ENCODE measurements at places on chromosomes 12 and 14.

DNA sequence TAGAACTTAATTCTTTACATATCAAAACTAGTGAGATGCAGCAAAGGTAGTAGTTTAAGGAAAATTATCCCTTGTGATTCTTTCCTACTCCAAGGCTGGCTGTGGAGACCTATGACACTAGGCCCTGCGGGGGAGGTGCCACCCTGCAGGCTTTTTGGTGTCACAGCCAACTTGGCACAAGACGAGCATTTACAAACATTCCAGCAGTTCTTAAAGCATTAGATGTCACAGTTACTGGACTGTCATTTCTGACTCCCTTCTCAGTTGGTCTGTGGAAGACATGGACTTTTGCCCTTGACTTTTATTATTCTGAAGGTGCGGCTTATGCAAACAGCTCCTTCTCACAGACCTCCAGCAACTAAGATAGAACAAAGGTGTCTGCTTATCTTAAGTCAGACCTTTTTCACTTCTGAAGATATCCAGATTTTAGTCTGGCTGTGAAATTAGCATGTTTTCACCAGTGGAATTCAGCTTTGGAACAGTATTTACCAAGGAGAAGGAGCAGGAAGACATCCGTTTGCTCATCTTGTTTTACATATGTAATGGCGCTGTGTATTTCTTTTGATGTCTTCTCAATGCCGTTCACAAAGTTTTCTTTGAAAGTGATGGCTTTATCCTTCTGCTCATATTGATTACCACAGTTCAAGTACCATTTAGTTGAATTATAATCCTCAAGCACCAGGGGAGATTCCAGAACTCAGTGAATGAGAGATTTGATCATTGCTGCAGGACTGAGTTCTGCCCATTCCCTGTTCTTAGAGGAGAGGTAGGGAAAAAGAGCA is 17.9 kb downstream of the SRGAP1 start:
- DNase-seq = no peak

DNA sequence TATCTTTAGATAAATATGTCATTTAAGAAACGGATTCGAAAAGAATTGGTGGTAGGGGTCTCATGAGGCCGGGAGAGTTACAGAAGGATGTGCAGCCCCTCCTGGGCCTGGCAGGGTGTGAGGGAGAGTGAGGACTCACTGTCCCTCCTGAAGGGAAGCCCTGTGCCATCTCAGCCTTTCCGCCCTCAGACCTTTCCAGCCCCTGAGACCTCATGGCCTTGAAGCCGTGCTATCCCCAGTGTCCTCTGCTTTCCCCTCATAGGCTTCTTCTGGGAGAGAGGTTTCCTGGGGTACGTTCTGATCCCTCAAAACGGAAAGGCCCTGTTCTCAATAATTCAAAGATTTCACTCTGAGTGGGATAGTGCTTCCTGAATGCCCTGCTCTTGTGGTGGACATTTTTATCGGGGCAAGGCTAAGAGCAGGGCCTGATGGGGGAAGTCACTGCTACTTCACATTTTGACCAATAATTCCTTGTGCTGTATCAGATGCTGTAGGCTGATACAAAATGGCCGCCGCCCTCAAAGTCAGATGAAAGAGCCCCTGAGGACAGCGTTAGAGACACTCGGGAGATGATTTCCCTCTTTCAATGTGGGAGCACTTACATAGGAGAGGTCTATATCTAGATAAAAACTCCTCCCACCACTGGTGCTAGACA is 1.3 kb downstream of the CD4 start:
- peak; percentile 29 for DNase-seq

GRCh38 chr12:115639648-115640012 is 637.9 kb downstream of the MED13L start:
- no peak for DNase-seq

DNA sequence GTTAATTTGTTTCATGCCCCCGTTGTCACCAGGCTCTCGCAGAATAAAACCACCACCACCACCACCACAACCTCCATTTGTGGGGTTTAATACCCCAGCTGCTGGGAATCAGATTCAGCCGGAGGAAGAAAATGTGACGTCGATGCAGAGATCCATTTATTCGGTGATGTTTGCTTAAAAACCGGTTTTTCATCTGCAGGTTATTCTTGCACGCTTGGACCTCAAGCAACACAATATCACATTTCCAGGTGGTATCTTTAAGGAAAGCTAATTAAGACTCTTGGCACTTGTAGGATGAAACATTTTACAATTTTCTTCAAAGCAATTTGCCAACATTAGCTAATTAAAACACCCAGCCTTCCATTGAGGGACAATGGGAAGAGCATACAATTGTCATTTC is 39.8 kb downstream of the SPRING1 start:
- DNase-seq = no peak

DNA sequence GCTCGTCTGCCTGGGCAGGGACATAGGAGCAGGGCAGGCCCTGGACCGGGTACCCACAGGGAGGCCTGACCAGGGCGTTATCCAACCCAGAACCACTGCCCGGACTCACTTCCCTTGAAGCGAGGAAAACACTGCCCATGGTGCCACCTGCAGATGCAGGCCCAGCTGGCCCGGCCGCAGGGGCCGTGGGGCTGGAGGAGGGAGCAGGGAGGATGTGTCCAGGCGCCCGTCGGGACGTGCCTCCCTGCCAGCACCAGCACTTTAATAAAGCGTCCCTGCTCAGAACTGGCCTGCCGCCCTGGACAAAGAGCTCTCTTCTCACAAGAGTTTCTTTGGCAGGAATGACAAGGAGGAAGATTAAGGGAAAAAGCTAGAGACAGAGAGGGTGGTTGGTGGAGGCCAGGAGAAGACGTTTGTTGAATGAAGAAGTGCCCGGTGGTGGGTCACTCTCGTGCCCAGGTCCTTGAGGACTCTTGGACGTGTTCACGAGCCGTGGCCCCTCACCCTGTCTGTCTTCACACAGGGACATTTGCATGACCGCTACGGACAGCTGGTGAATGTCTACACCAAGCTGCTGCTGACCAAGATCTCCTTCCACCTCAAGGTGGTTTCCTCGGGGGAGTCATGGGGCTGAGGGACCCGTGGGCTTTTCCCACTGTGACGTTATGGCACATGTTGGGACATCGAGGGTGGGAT is 14.2 kb downstream of the HIP1R start:
- DNase-seq = no peak

GRCh38 chr14:22314183-22314820 is 274.7 kb downstream of the DAD1 start:
- DNase-seq = no peak

DNA sequence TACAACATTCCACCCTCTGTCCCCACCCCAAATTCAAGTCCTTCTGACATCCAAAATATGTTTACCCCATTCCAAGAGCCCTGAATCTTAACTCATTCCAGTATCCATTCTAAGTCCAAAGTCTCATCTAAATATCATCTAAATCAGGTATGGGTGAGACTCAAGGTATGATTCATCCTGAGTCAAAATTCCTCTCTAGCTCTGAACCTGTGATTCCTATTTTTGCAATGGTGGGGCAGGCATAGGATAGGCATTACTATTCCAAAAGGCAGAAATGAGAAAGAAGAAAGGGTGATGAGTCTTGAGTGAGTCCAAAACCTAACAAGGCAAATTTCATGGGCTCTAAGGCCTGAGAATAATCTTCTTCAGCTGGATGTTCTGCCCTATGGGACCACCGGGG is 140.3 kb upstream of the FAR2 start:
- DNase-seq = no peak

DNA sequence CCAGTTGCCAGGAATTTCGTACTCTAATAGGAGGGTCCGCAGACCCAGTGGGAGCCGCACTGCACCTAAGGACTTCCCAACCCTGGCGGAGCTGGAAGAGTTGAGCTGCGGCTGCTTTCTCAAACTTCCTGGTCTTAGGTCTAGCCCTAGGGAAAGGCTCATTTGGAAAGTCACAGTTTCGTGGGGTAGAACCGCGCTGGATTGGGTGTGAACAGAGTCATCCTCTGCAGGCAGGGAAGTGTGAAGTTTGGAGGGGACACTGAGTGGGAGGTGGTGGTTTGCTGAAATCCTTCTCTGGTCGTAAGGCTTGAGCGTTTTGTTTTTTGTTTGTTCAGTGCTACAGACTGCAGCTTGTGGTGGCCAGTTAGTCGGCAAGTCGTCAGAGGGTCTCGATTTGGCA is 18.8 kb downstream of the PRKAB1 start:
- DNase-seq = no peak

DNA sequence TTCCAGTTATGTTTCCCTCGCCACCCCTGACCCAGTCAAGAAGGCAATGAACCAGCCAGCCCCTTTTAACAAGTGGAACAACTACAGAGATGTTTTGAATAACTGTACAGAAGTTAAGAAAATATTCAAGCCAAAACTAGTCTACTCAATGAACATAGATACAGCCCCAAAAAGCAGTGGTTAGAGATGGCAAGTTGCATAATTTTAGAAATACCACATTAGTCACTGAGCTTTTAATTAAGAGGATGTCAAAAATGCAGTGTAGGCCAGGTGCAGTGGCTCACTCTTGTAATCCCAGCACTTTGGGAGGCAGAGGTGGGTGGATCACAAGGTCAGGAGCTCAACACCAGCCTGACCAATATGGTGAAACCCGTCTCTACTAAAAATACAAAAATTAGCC is 27.2 kb downstream of the PROX2 start:
- no peak for DNase-seq

DNA sequence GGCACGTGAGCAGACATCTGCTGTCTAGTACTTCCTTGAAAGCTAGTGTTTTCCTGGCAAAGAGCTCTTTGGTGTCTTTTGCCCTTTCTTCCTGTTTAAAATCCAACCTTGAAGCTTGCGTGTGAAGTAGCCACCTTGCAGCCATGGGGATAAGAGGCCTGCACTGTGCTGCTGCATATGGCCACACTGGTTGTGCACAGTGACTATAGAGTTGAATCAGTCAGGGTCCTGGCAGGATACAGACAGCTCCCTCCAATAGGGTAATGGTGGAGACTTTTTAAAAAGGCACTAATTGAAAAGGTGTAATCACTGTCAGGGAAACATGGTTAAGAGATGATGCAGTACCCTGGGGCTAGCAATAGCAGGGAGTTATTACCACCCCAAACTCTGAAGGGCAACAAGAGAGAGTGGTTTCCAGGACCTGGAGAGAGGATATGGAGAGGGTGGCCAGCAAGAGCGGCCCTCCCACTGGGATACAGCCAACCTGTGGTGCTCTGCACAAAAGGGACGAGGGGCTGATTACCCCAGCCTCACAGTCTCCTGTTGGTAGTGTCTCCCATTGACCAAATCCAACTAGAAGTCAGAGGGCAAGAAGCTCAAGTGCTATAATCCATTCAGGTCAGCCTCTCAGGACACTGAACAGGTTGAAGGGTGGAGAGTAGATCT is 4.8 kb upstream of the GLT8D2 start:
- DNase-seq = no peak

GRCh38 chr14:21047378-21047781 is 5.2 kb downstream of the RNASE7 start:
- no peak for DNase-seq

DNA sequence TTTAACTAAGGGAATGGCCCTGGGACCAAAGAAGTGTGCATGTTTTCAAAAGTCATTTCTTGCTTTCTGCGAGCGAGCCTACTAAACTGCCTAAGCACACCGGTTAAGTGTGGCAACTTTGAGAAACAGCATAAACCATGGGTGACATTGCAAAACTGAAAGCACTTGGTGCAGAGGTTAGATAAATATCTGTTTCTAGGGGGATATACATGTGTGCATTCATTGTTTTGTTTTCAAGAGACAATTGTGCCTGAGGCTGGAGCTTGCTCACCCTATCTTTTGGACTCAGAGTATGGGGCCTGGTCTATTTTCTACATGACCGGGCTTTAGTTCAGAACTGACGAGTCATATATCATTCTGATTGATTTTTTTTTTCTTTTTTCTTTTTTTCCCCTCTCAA is 923.4 kb downstream of the NRXN3 start:
- no peak for DNase-seq

- no peak for DNase-seq
Observed at GRCh38 chr14:26984311-26985177, 386.7 kb upstream of the NOVA1 start.

- no peak for DNase-seq
Observed at GRCh38 chr14:63713764-63714163, 14.1 kb downstream of the SGPP1 start.

GRCh38 chr12:58139894-58140293 is 198.5 kb downstream of the ATP23 start:
- no peak for DNase-seq

DNA sequence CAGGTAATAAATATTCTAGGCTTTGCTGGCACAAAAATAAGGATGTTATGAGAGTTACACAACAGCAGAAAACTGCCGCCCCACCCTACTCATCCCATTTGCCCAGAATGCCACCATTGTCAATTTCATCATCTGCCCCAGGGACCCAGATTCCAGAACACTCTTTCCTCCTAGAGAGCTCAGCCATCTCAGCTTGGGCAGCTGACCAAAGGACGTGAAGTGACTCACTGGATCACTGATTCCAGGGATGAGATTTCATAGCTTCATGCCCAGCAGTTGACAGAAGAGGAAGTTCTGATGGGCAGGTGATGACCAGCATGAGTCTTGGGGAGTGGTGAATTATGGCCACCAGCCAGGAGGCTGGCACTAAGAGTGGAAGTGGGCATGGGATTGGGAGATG is 450.3 kb downstream of the RMST start:
- no peak for DNase-seq

DNA sequence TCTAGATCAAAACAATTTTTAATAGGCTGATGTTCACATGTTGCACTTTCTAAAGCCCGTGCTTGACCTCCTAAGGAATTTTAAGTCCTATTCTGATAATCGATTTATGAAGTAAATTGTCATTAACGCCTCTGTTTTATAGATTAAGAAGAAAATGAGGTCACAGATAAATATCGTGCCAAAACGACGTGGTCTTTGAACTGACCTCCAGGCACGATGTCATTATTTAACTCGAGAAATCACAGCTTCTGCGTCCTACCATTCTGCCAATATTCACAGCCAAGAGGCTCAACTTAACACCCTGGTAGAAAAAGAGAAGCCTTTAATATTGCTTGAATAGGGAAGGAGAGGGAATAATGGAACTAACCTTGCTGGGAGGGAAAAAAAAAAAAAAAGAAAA is 888 bp upstream of the EEA1 start:
- DNase-seq = no peak

DNA sequence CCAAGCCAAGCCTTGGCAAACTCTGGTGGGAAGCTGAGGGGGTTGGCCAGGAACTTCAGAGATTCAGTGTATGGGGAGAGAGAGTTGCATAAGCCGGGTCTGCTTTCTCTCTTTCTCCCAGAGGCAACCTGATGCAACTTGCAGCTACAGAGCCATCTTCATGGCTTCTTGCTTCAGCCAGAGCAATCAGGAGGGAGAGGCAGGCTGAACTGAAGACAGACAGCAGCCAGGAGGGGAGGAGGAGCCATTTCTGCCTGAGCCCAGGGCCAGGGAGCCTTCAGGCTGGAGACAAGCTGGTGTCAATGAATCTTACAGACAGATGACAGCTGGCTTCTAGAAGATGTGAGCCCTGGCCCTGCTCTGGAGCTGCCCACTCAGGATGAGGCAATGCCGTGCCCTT is 18.7 kb downstream of the NPC2 start:
- no peak for DNase-seq

DNA sequence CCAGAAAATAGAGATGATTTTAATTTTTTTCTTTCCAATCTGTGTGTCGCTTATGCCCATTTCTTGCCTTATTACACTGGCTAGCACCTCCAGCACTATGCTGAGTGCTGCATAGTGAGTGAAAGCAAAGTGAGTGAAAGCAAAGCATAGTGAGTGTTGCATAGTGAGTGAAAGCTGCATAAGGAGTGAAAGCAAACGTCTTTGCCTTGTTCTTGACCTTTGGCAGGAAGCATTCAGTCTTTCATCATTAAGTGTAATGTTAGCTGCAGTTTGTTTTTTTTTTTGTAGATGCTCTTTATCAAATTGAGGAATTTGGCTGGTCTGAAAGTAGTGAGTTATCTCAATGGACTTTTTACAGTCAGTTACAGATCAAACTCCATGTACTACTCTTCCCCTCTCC is 6.9 kb upstream of the CORO1C start:
- DNase-seq = no peak
